ENCODE measurements at places on chromosomes 12 and 14.

GRCh38 chr14:75174066-75174465 lies 2.3 kb downstream of the TMED10 start:
- DNase-seq, result no peak

DNA sequence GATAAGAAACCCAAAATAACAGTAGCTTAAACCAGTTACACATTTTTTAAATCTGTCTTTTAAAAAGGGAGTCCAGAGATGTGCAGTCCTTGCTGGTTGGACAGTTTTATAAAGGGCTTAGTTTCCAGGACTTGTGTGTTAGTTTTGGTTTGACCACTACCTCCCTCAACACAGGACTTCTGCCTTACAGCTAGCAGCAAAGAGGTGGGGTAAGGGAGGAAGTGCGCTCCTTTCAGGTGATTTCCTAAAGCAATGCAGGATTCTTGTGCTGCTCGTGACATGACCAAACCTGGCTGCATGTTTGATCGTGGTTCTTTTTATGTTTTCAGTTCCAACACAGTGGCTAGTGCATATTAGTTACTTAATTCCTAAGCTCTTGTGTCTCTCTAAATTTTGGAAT lies 266.2 kb downstream of the TMTC2 start:
- no peak for DNase-seq

GRCh38 chr12:11894890-11895289 lies 175.8 kb upstream of the BCL2L14 start:
- DNase-seq, result no peak

DNA sequence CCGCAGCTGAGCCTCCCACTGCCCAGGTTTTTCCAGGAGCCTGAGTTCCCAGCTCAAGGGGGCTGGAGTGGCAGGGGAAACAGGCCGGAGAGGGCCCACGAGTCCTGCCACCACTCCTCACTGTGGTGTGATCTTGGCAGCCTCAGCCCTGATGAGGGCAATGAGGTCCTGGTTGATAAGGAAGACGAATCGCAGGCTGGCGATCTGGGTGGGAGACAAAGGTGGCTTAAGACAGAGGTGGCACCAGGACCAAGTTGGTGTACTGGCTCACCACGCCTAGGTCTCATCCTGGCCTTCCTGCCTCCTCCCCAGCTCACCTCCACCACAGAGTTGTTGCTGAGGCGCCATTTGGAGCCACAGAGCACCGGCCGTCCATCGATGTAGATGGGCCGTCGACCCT lies 9.4 kb downstream of the MCRS1 start:
- DNase-seq, result no peak

GRCh38 chr14:54348923-54349620 lies 47.7 kb upstream of the CDKN3 start:
- DNase-seq, result no peak

- DNase-seq, result no peak
Measured at GRCh38 chr12:100936661-100937060, 142.1 kb downstream of the ANO4 start.

DNA sequence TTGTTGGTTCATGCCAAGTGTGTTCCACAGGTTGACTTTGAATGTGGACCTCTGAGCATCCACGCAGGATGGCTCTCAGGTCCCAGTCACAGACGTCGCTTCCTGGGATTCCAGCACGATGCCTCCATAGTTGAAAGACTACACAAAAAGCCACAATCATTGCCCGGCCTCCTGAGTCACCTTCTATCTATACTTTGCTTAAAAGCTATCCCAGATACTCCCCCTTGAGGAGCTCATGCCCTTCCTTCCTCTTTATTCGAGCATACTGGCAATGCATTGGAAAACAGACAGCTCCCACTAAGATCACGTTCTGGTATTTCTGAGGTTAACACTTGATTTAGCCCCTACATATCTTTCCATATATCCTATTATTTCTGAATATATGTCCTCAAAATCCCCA lies 40.1 kb downstream of the ZNF664 start:
- DNase-seq, result no peak

- DNase-seq, result peak; percentile 89
Measured at GRCh38 chr14:105474483-105475268, at the start of gene CRIP2. Gene CRIP2 (plus strand): TSS chr14:105474821. CDS start chr14:105474863, 42 bp downstream.

DNA sequence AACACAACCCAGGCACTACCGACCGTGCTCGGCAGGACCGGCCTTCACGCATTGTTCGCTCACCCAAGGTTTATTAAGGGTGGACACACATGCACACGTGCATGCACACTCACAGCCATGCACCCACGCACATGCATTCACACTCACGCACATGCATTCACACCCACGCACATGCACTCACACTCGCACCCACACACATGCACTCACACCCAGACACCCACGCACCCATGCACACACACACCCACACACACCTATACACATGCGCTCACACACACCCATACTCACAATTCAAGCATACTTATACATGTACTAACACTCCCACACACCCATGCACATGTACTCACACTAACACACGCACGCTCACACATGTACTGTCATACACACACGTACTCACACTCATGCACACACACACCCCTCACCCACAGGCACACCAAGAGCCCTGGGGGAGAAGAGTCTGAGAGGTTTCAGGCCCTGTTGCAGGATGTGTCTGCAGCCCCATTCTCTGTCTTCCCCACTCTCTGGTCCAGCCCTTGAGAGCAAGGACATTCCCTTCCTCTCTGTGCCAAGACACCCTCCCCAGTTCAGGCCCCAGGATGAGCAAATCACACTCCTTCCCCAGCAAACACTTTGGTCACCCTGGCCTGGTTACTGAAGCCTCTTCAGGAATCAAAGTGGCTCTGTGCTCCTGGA lies 49.4 kb upstream of the BCL11B start:
- DNase-seq, result peak; percentile 55

DNA sequence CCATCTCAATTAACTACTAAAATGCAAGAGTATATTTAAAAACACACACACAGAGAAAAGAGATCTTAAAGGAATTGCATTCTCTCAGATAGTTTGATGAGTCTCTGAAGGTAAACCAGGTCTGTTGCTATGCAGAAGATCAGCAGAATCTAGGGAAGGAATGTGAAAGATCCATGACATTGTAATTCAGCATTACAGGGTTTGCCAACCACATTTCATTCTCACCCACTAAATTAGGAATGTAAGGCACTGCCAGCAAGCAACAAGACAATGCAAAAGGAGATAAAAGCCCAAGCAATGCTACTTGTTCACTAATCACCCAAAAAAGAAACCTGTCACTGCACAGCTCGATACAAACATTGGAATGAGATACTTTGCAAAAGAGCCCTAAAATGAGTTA lies 106.3 kb downstream of the LRIG3 start:
- DNase-seq, result no peak

DNA sequence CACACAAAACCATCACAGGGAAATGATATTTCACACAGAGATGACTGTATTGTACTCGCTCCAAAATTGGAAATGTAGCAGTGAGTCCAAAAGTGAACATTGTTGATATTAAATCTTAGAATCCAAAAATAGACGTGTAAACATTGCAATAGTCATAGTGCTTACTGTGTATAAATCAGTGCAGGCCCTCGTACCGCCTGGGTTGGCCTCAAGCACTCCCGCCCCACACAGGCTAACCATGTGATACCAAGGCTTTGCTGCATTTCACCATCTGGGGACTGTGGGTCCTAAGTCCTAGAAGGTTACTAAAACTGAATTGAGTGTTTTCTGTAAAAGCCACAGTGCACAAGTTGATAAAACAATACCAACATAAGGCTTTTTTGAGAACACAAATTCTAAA lies 107.3 kb downstream of the PPP2R5E start:
- DNase-seq, result no peak

- no peak for DNase-seq
Measured at GRCh38 chr12:93616584-93617101, 44.2 kb downstream of the SOCS2 start.

DNA sequence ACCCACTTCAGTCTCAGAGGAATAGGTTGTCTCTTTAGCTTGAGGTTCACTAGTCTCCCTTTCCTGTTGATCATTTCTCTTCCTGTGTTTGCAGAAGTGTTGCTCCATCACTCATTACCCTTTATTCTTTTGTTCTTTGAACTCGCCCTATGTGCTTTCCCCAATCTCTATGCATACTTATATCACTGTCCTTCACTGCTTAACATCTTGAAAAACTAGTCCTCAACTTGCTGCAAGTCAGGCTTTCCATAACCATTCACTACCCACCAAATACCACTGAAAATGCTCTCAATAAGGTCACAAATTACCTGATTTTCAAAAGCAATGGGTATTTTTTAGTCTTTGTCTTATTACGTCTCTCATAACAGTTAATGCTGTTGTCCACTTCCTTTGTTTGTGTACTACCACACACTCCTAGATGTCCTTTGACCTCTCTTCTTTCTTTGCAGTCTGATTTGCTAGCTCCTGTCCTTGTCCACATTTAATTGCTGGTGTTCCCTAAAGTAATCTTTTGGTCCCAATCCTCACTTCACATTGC lies 80.8 kb downstream of the RIC8B start:
- peak; percentile 58 for DNase-seq

- DNase-seq, result no peak
Measured at GRCh38 chr12:857611-858010, 91.9 kb downstream of the RAD52 start.

- no peak for DNase-seq
Measured at GRCh38 chr14:79161571-79161970, 991.4 kb downstream of the NRXN3 start.

- DNase-seq, result no peak
Measured at GRCh38 chr12:102965281-102966155, 8.0 kb downstream of the ASCL1 start.

DNA sequence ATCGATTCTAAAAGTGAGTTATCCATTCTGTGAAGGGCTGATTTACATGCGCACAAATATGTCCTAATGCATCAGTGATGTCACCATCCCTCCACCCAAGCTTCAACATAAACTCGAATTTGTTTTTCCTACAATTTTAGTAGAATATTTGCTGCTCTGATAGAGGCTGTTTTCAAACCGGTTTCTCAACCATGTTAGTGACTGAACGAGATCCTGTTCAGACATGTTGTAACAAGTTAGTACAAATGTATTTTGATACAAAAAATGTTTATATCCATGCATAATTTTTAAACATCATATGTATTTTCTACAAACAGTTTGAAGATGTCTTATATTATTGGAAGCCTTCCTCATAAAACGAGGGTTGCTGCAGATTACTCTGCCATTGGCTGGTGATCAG lies 12.7 kb upstream of the PRB2 start:
- no peak for DNase-seq

DNA sequence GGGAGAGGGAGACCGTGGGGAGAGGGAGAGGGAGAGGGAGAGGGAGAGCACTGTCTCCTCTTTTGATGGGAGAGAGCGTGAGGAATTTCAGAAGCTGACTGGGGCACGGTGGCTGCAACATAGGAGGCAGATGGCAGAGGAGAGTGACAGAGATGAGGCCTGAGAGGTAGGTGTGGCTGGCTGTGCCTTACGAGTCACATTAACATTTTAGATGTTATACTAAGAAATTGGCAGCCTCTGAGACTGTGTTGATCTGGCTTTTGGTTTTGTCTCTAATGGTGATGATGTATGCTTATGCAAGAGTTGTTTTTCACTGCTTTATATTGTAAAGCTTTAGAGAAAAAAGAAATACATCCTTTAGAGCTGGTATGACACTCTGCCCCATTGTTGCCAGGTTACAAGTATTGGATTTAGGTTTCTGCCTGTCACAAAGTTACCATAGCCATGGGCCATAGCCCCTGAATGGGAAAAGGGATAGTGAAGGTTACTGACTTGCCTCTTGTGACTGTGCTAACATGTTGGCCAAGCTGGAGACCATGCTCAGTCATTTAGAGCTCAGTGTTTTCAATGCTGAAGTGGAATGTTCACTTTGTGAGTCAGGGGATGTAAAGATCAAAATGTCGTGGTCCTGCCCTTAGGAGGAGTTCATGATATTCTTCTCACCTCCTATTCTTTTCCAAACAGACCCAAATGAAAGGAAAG lies 186.2 kb downstream of the SYNE2 start:
- no peak for DNase-seq

- peak; percentile 87 for DNase-seq
Measured at GRCh38 chr12:94140556-94140955, 7.8 kb upstream of the PLXNC1 start.

DNA sequence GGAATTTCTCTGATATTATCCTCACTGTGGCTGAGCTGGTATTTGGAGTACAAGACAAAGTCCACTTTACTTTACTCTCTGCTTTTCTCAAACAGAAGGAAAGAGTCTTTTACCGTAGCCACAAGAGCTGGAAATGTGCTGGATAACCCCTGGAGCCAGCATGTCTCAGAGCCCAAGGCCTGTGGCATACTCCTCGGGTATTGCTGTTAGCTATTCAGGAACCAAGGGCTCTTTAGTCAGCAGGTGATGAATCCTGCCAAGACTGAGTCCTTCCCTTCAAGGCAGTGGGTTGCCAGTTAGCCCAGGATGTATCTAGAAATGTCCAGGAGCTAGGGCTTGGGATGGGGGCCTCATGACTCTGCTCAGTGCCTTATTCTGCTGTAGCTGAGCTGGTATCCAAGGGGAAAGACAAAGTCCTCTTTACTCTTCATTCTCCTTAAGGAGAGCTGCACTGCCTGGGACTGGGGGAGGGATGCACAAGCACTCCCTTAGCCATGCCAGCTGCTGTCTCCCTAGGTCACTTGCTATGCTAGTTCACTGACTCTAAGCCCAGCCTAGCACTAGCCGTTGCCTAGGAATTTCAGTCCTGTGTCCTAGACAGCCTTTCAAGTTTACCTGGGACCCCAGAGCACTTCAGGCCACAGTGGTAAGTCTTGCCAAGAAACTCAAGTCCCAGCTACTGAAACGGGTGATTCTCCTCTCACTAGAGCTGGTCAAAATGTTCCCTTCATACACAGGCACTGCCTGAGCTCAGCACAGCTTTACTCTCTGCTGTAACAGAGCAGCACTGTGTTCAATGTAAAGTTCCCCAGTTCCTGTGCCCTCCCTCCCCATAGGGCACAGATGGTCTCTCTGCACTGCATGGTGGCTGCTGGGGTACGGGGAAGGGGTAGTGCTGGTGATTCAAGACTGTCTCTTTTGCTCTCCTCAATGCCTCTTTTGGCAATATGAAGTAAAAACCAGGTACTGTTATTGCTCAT lies 136.4 kb downstream of the SLC35F4 start:
- DNase-seq, result no peak

DNA sequence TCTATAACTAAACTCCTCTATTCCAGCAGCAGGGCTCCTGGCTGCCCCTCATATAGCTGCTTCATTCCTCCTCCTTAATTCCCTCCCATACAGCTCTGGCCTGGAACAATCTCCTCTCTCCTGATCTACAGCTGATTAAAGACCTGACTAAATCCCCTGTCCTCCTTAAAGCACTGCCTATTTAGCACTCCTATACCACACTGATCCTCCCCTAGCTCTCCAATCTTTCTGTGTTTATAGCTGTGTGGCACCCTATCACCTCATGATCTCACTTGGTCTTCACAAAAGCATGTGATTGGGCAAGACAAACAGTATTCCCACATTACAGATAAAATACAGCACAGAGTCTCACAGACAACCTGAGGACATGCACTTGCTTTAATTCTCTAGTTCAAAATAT lies 17.4 kb downstream of the FMNL3 start:
- DNase-seq, result no peak

- DNase-seq, result peak; percentile 85
Measured at GRCh38 chr14:105173901-105174894, 5.6 kb upstream of the JAG2 start.

GRCh38 chr14:103626146-103626850 lies 2.7 kb upstream of the KLC1 start:
- peak; percentile 60 for DNase-seq

- no peak for DNase-seq
Measured at GRCh38 chr12:13024531-13024916, 19.7 kb upstream of the FAM234B start.

- DNase-seq, result no peak
Measured at GRCh38 chr12:117580718-117581062, 219.3 kb upstream of the NOS1 start.

GRCh38 chr12:123905319-123905925 lies 67.2 kb downstream of the CCDC92 start:
- DNase-seq, result peak; percentile 90
